ENCODE measurements at places on chromosomes 12 and 14.

DNA sequence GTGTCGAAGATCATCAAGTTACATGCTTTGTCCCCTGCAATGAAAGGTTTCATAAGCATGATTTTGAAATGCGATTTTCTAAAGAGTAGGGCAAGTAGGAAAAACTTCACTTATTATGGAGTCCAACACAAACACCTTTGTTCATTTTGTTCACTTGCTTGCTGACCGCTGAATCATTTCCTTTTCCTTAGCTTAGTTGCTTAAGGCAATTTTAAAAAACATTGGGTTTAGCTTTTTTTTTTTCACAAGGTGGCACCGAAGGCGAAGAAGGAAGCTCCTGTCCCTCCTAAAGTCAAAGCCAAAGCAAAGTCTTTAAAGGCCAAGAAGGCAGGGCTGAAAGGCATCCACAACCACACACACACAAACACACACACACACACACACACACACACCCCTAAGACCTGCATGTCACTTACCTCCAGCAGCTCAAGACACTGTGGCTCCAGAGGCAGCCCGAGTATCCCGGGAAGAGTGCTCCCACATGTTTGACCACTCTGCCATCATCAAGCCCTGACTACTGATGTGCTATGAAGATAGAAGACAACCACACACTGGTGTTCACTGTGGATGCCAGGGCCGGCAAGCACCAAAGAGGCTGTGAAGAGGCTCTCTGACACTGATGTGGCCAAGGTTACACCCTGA lies 11.4 kb downstream of the MANSC1 start:
- DNase-seq, result no peak

DNA sequence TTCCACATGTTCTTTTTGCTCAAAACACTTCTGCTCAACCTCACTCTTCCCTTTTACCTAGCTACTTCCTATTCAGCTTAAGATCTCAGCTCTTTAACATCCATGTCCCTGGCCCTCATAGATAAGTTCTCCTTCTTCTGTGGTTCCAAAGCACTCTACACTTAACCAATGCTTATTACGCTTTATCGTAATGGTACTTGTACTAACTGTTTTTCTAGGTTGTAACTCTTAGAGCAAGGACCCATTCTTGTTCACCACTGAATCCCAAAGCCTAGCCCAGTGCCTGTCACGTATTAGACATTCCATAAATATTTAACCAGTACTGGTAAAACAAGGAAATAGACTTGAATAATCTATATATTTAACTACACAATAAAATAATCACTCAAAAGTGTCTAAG lies 5.3 kb downstream of the SLC41A2 start:
- DNase-seq, result no peak

DNA sequence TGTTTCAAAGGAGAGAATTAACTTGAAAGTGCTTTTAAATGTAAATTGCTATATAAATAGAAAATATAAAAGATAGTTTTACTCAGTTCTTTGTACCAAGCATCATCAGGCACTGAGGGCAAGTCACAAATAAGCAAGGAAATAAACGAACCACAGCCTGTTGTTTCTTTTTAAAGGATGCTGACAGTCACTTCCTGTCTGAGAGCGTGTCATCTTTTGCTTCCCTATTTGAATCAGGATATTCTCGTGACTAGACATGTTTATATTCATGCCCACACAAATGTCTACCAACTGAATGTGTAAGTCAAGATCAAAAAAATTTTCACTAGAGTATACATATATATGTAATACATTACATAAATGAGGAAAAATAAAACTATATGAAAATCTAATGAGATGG lies 31.4 kb upstream of the SLC2A13 start:
- DNase-seq, result peak; percentile 44

- peak; percentile 28 for DNase-seq
These were observed 280.9 kb downstream of the LRIG3 start for GRCh38 chr12:58639318-58639934.

- no peak for DNase-seq
These were observed 6.6 kb upstream of the TCHP start for GRCh38 chr12:109893261-109893995.

DNA sequence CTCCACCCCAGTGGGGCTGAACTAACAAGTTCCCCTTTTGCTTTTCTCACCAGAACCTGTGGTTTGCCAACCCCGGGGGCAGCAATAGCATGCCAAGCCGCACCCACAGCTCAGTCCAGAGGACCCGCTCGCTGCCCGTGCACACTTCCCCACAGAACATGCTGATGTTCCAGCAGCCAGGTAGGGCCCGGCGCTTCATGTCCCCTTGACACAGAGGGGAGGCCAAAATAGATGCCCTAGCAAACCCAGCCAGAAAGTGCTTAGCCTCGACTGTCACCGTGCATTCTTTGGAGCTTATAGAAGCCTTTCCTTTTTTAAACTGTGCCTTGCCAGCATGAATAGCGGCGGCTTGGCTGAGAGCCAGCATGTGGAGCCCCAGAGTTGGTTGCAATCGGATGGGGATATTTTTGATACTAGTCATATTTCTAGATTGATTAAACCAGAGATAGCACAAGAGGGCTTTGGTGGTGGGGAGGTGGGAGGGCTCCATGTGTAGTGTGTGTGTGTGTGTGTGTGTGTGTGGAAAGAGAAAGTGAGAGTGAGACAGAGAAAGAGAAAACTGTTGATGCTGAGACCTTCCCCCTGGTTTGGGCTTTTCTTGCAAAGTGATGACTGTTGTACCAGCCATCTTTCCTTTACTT lies 126.1 kb downstream of the GCH1 start:
- peak; percentile 28 for DNase-seq

Measured in fibroblast of mammary gland (primary cell).